HCEC 1CT (cell line): ENCODE measurements at places on chromosomes 11 and 22.

DNA sequence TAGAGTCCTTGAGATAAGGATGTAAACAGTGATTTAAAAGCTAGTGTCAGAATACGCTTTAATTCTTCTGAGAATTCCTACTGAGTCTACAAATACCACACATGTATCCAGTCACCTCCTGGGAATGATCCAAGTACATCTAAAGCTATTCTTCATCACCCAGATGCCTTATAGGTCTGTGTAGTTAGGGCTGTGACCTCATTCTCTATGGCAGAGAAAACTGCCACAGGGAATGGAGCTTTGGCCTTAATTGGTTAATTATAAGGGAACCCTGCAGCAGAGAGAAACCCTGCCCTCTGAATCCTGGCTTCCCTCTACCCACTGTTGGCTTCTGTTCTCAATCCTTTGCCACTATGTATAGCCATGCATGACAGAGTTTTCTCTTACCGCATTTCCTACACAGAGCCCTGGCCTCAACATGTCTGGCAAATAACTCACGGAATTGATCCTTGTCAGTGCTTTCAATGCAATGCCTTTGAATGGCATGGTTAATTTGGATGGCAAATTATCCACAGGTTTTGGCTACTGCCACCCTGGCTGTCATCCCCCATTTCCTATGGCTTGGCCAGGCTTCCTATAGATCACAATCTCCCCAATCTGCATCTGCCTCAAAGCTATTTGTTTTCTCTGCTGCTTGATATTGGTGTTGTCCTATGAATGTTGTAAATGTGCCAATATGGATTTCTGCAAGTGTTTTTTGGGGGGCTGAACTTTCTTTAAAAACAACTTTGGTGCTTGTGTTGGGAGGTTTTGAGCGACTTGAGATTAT, 2.9 kb downstream of the DIXDC1 start:
- DNase-seq, result peak; percentile 89

DNA sequence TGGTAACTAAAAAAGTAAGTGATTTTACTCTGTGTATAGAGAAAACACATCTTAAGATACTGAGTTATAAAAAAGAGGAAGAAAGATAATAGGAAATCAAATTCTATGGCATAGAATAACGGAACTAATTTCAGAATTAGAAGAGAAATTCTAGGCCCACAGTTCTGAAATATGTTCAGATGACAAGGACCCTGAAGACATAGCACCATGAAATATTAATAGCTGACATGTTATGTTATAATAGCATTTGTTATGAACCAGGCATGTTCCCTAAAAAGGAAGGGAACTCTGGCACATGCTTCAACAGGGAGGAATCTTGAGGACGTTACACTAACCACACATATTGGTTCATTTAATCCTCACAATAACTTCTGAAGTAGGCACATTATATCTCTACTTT, 32.7 kb downstream of the PRDM10 start:
- DNase-seq, result no peak

- DNase-seq, result no peak
Measured at GRCh38 chr11:134340354-134340964, 8.7 kb downstream of the GLB1L2 start.

GRCh38 chr11:69472541-69473275, 8.8 kb upstream of the LINC01488 start:
- DNase-seq, result no peak
